Head of caudate nucleus (tissue), 42 donors: ENCODE measurements at places on chromosomes 7 and 10.

DNA sequence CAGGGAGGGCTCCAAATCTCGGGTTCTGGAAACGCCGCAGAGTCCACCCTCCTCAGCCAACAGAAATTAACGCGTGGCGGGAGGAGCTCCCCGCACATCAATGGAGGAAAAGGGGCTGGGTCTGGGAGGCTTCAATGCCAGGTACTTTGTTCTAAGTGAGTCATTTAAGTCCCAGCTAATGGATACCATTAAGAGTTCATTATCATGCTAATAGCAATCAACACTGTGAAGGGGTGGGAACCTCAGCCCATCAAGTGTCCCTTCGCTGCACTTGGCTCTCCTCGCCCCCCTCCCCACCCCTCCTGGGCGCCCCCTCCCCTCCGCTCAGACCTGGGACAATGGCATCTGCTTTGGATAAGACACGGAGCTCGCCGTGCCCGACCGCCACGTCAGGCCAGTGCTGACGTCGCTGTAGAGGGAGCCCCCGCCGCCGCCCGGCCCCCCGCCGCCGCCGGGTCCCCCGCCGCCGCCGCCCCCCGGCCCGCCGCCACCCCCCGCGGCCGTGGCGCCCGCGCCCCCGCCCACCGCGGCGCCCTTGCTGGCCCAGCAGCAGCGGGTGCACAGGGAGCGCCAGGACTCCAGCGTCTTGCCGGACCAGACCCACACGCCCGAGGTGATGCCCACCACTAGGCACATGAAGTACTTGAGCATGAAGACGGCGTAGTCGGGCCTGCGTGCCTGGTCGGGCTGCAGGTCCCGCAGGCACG, 2.9 kb downstream of the FZD8 start:
- DNase-seq: no peak

GRCh38 chr7:47783456-47784223, 164.6 kb downstream of the PKD1L1 start:
- no peak for DNase-seq

DNA sequence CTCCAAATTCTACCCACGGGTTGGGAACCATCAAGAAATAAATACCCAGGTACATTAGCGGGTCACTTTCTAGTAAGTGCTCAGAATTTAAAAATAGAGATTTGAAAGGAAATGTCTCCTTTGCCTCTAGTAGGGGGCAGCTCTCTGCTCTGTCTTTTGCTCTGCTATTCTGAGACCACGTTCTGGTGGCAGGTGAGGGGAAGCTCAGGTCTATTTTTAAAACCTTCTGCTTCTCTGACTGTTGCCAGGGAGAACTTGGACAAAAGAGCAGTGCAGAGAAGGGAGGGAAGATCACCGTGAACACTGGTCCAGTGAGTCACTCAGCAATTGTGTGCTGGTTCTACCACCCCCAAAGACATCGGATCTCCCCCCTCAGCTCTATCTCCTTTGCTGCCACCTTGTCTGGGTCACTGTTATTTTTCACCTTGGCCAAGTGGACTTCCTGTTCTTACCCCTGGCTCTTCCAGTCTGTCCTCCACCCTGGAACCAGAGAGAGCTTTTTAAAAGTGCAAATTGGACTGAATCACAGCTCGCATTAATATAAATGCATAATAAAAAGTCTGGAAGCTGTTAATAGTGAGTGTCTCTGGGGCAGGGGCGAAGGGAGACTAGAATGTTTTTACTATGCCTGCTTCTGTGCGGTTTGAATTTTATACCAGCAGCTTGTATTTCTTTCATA, 72.4 kb upstream of the LOXL4 start:
- no peak for DNase-seq

GRCh38 chr7:30114536-30115238, 20.1 kb upstream of the MTURN start:
- peak; percentile 15 for DNase-seq

- DNase-seq: no peak
These were observed 35.4 kb upstream of the FAM133B start for GRCh38 chr7:92625617-92626016.

- no peak for DNase-seq
These were observed 351.7 kb downstream of the TCERG1L start for GRCh38 chr10:130959752-130960195.

- DNase-seq: no peak
These were observed 212.6 kb downstream of the PTPRN2 start for GRCh38 chr7:158375034-158375433.

DNA sequence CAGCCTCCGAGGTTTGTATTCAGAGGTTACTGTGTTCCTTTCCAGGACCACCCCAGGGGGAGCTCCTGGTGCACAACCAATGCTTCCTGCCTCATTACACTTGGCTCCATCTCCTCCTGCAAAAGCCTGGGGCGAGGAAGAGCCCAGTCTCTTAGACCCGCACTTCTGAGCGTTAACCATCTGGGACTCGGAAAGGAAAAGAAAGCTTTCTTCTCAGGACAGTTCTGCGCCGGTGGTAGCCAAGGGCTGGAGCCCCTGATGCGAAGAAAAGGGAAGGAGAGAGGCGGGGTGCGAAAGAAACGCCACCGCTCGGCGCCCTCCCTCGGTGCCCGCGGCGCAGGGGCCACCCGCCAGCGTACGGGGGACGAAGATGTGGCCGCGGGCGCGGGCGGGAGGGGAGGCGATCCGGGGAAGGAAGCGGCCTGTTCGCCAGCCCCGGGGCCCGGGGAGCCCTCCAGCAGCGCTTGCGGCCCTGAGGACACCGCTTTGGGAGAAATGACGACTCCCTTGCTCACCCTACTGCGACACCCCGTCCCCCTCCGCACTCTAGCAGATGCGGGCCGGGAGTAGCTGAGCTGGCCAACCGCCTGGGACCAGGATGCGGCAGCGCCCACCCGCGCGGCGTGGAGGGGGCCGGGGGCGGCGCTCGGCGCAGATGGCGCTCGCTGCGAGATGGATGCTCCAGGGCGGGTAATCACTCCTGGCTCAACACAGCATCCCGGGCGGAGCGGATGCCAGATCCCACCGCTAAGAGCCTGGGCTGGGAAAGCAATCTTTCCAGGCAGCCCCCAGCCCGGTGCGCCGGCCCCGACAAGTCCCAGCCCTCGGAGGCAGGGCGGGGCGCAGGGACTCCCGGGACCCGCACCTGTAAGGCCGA, 1.3 kb downstream of the NRCAM start:
- peak; percentile 58 for DNase-seq

GRCh38 chr7:131013716-131014115, 279.7 kb upstream of the KLF14 start:
- no peak for DNase-seq

DNA sequence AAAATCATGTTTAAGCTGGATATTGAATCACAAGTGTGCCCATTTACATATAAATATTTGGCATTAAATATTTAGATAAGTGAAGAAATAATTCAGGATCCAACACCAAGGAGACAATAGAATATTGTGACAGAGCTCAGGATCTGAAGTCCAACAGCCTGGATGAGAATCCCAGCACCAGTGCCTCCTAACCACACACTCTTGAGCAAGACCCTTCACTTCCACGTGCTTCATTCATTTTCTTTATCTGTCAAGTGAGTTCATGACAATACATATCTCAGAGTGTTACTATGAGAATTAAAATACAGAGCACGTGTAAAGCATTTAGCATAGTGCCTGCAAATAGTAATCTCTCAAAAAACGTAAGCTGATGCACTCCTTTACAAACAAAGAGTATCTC, 78.4 kb upstream of the IKZF1 start:
- DNase-seq: no peak

- no peak for DNase-seq
These were observed 48.4 kb downstream of the MDFIC start for GRCh38 chr7:114970308-114970707.

GRCh38 chr7:131404226-131404911, 76.7 kb downstream of the MKLN1 start:
- DNase-seq: no peak

DNA sequence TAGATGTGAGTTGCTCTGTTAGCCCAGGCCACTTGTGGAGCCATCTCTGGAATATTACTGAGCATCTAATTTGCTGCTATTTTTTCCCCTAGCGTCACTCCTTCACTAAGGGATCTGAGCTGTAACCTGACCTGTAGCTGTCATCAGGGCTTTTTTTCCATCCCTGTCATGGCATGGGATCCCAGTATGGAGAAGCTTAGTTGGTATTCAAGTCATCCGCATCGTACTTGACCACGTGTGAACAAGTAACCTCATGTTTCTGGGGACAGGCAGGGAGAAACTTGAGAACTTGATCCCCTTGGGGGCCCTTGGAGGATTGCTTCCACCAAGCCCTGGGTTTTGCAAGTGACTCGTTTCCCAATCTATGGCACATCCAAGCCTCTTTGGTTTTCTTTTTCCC, 474.4 kb upstream of the GALNT17 start:
- no peak for DNase-seq

DNA sequence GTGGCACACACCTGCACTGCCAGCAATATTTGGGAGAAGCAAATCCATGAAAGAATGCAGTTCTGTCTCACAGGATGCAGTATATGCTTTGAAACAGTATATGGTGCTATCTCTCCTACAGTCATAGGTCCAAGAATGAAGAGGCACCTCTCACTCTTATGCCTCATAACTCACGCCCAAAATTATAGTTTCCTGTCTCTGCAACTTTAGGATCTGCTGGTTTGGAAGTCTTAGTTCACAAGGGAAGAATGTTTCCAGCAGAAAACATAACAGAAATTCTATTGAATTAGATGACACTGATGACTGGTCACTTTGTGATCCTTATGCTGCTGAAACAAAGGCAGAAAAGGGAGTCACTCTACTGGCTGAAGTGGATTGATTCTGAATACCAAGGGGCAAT, 5.7 kb downstream of the C10orf67 start:
- DNase-seq: no peak

DNA sequence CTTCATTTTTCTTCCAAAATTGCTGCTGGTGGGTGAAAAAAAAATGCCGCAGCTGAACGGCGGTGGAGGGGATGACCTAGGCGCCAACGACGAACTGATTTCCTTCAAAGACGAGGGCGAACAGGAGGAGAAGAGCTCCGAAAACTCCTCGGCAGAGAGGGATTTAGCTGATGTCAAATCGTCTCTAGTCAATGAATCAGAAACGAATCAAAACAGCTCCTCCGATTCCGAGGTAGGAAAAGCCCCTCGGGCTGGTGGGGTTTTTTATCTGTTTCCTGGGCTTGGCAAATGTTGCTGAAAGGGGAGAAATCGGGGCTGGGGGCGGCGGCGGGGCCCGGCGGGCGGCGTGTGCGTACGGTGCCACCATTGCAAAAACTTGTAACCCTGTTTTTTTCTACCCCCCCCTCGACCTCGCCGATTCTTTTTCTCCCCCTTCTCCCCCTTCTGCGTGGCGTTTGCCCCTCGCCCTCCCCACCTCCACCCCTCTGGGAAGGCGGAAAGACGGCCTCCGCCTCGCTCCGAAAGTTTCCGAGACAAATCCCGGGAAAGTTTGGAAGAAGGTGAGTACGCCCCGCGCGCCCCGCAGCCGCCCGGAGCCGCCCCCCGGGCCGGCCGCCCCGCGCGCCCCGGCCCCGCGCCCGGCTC, 789 bp downstream of the TCF7L2 start:
- DNase-seq: no peak

GRCh38 chr10:124293616-124294449, 124.9 kb downstream of the OAT start:
- peak; percentile 26 for DNase-seq

- no peak for DNase-seq
These were observed 106.2 kb downstream of the PLXDC2 start for GRCh38 chr10:19922236-19922963.

DNA sequence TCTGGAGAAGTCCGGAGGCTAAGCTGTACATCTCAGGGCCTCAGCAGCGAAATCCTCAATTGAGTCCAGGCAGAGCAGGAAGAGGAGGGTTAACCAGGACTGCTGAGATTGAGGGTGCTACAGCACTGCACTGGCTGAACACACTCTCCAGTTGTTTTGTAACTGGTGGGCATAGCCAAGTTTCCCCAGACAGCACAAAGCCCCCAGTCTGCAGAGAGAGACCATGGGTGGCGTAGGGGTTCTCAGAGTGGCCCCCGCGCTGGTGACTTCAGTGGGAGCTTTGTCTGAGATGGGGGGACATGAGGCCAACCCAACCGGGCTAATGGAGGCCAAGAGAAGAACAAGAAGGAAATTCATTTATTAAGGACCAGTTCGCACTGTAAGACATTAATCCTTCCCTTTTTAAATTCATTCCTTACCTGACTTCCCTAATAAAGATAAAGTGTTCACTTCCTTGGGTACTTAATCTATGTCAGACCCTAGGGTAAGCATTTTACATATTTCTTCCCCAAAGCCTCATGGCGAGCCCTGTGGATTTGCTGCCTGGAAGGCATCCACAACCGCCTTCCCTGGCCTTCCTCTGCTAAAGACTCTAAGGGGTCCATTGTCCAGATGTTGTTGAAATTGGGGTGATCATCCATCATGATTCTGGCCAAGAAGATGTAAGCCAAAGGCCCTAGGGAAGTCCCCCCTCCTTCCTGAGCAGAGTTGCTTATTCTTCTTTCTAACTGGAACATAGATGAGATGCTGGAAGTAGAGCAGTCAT, 121.4 kb upstream of the CHST15 start:
- no peak for DNase-seq

- no peak for DNase-seq
These were observed 7.9 kb upstream of the H2BK1 start for GRCh38 chr7:151218170-151218569.

DNA sequence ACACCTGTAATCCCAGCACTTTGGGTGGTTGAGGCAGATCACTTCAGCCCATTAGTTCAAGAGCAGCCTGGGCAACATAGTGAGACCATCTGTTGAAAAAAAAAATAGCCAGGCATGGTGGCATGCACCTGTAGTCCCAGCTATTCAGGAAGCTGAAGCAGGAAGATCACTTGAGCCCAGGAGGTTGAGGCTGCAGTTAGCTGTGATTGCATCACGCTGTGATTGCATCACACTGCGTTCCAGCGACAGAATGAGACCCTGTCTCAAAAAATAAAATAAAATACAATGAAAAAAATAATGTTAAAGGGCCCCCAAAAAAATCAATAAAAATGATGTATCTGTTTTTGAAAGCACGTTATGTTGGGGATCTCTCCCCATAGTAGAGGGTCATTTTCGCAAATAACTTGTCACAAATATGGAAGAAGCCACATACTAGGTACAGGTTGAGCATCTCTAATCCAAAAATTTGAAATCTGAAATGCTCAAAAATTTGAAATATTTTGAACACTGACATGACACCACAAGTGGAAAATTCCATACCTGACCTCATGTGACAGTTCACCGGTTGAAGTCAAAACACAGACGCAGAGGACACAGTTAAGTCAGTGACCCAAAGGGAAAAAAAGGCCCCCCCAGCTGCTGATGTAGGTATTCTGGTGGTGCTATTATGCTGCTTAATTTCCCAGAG, 9.5 kb downstream of the CISD1 start:
- DNase-seq: no peak

DNA sequence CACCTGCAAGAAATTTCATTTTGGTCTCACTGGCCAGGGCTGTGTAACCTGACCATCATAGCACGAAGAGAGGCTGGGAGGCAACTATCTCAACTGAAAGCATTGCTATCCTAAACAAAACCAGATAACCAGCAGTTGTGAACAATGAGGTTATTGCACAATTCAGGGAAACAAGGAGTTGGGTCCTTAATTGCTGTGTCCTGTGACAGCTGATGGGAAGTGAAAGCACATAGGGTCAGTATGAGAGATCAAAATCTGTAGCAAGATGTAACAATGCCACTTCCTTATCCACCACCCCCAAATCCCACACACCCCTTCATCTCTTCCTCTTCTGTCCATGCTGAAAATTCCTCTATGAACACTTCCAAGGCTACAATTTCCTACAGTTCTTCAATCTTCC, 80.2 kb downstream of the HTR7 start:
- no peak for DNase-seq
